ENCODE measurements at places on chromosomes 1 and 21. TPM values are rescaled to one million over a fixed set of nuclear protein-coding genes. Genes with fewer than 3 reads are reported as not detected.

Gene PWP2
- 3.1 TPM for total RNA-seq

Gene MROH9
- not detected for total RNA-seq

Gene UBASH3A
- total RNA-seq, result 0.12 TPM

Gene BCL2L15
- not detected for total RNA-seq

Gene ADCY10
- 0.35 TPM for total RNA-seq

Gene C1orf116
- 0.07 TPM for total RNA-seq

Gene PADI2
- 0.52 TPM for total RNA-seq

Gene CSRP1
- 719 TPM for total RNA-seq

DNA sequence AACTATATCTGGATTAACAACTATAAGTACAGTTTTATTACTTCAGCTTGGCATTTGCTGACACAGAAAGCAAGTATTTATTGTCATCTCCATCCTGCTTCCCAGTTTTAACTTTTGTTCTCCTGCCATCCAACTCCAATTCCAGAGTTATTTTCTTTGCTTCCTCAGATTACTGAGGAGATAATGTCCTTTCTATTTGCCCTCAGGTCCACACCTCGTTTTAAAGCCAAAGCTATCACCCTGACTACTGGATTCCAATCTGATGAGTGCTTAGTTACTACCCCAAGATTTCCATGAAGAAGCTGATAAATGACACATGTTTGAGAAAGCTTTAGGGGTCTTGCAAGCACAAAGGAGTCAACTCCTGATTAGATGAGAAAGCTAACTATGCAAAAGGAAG is 25.2 kb downstream of the ACKR1 start:
- DNase-seq, result no peak

DNA sequence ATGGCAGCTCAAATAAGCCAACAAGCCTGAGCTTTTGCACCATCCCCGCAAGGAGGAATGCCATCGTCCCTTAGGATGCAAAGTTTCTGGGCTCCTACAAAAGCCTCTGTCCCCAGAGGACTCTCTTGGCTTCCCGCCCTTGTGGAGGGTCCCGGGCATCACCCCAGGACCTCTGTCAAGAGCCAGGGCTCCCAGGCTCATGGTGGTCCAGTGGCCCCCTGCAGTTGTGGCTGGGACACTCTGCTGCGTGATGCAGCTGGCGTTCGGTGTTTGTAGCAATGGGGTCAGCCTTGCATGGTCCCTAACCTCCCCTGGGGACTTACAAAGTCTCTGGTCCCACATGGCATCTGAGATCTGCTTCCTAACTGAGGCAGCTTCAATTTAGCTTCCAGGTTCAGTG is 104.7 kb downstream of the RIPK4 start:
- no peak for DNase-seq

DNA sequence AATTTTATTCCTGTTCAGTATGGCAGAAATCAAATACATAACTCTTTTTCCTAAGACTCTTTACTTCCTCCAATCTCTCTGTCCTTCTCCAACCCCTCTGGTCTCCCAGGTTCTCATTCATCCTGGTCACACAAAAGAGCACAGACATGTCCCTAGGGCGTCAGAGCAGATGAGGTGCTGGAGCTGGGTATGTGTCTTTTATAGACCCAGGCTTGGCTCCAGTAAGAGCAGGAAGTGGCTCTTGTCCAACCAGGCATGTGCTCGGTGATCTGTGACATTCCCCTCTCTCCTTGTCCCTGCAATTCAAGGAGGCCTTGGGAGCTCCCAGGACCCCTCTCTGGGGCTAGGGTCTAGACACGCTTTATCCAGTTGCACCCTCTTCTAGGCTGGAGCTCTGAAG is 18.0 kb upstream of the LCE2D start:
- DNase-seq, result no peak

GRCh38 chr1:248739572-248740205 is 15.9 kb downstream of the LYPD8 start:
- DNase-seq, result no peak

DNA sequence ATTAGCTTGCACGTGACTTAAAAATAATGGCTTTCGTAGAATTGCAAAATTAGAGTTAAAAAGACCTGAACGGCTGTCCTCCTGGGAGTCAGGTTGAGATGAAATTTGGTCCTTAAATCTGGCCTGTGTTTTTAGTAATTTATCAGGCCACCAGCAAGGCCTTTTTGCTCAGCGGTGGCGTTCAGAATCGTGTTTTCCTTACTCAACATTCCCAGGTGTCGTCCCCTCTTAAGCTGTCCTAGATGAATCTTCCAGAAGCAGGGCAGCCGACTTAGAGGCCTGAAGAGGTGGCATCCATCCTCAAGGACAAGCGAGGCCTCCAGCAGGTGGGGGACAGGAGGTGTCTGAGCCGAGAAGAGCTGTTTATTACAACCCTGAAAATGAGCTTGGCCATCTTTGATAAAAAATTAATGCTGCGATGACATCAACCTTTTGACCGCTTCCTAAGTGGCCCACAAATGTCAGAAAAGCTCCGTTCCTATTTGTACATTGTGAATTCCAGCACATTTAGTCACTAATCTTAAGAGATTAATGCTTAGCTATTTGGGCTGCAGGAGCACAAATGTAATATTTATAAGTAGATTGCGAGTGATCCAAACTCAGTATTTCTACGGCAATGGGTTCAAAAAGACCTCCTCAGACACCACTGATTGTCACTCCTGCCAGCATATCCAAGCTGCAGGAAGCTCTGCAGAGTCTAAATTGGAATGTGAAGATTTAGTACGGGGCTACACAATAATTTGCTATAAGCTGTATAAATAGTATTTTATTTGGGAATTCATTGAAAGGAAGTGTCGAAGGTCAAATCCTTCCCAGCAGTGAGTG is 344.1 kb upstream of the VAMP3 start:
- no peak for DNase-seq

- DNase-seq, result peak; percentile 88
These were observed 4.3 kb upstream of the NADK start for GRCh38 chr1:1782399-1783221.

- no peak for DNase-seq
These were observed 12.6 kb downstream of the DR1 start for GRCh38 chr1:93358293-93358692.

- no peak for DNase-seq
These were observed 928 bp downstream of the SLC6A17 start for GRCh38 chr1:110151175-110151669.

- DNase-seq, result no peak
These were observed 15.8 kb downstream of the DISP3 start for GRCh38 chr1:11494771-11495170.

GRCh38 chr1:235532360-235532759 is 28.1 kb upstream of the B3GALNT2 start:
- no peak for DNase-seq

DNA sequence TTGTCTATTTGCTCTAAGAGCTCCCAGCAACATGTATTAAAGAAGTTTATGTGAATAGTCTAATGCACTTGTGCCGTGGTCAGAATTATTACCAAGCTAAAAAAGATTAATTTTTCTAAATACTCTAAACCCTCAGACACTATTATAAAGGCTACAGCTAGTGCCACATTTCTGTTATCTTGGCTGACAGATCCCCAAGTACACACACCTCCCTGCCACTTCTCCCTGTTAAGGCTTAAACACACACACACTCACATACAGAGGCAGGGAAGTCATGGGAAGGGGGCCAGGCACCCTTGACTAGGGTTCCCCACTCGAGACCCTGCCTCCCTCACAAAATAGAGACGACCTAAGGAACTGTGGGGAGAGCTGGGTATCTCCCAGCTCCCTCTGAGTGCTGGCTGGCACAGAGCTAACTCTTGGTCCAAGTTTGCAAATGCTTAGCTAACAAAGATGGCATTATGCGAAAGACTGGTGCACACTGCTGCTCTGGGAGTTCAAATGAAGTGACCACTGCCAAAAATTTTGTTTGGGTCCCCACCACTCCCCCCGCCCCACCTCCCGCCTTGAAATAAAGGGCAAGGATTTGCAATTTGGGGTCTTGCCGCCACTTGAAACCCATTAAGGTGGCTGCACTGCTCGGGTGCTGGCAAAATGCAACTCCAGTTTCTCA is 9.8 kb downstream of the SSBP3 start:
- no peak for DNase-seq

DNA sequence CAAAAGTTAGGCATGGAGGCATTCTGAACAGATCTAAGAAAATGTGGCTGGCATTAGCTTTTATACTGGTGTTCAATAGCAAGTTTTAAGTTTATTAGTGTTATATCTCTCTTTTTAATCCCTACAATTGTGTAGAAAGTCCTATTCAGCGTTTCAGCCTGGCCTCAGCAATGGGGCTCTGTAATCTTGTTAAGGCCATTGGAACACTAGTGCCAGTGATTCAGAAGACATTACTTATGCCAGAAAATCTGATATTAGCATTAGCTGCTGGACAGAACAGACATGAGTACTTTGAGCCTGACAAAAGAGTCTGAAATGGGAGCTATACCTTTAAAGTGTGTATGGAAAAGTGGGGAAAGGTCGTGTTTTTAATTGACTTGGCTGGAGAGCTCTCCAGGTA is 167.0 kb downstream of the NEGR1 start:
- no peak for DNase-seq

DNA sequence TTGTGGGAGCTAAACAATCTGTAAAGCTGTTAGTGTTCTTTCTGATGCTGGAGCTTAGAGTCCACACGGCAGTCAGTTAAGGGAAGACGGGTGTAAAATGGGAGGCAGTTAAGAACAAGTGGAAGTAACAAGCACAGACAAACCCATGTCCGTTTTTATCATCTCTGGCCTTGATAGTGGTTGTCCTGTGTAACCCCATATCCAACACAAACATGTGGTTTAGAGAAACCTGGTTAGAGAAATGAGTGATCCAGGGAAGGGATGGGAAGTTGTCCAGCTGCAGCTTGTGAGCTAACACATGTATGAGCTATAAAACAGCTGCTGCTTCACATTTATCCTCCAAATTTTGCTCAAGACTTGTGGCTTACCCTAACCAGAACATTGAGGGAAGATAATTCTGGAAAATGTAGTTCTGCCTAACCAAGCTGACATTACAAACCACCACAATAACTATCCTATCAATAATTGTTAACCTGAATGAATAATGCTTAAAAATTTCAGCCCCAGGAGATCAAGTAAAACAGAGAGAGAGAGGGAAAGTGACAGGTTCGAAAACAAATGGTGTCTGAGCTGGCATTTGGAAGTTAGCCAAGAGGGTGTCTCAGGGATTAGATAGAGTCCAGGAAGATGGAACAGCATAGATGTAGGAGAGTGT is 10.6 kb upstream of the C1orf162 start:
- no peak for DNase-seq

GRCh38 chr1:103529746-103530145 is 4.2 kb downstream of the RNPC3 start:
- no peak for DNase-seq

DNA sequence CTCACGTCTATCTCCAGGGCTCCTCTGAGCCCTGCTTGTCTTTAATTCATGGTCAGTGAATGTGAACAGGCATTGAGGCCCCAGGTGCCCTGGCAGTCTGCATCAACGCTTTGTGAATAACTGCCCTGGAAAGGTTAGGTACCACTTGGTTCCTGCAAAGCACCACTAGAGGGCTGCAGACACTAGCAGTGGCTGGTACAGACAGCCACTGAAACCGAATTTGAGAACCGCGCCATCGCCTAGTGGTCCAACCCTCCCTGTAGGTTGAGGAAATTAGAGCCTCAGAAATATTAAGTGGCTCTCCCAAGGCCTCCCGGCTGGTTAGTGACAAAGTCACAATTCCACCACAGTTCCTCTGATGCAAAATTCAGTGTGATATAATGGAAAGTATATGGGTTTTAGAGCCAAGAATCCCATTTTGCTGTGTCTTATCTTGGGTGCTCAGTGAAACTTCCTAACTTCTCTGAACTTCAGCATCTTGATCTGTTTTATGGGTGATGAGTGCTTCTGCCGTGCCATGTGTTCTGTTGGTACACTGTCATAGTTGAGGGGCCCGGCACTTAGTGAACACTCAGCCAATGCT is 46.2 kb upstream of the BCL9 start:
- DNase-seq, result peak; percentile 74

DNA sequence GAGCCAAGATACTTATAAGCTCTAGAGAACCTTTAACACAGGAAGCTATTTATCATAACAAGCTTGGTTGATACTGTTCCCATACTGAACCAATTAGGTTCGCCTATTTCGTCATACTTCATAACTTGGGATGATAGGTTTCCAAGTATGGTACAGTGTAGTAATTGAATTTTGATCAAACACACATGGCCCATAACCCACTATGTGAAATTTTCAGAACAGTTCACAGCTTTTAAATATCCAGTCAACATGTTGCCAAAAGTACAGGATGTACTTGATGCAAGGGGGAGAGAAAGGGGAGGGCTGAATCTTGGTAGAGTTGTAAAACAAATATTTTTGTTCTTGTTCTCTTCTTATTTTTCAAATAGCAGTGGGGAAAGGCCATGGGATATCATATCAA is 86.6 kb downstream of the TM2D1 start:
- no peak for DNase-seq

DNA sequence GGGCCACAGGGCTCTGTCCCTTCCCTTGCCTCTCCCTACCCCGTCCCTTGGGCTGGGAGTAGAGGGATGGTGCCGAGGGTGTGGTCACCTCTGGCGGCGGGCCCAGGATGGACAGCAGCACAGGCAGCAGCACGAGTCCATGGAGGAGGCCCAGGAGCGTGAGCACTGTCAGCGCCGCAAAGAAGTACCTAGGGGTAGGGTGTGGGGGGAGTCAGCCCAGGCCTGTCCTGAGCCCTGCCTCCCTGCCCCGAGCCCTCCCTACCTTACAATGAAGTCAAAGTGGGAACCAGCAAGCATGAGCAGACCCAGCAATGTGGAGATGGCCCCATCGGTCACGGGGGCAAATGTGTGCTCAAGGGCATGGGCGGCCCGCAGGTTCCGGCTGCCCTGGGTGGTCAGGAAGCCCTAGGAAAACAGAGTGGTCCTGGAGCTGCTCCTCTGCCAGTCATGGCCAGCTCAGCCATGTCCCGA is 14.7 kb downstream of the BTBD19 start:
- no peak for DNase-seq

DNA sequence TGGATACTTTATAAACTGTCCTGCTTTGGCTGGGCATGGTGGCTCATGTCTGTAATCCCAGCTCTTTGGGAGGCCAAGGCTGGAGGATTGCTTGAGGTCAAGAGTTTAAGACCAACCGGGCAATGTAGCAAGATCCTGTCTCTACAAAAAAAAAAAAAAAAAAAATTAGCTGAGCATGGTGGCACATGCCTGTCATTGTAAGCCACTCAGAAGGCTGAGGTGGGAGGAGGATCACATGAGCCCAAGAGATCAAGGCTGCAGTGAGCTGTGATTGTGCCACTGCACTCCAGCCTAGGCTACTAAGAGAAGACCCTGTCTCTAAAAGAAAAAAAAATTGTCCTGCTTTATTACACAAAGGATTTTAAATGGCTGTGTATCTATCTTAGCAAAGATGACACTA is 95.2 kb downstream of the LBR start:
- DNase-seq, result no peak

DNA sequence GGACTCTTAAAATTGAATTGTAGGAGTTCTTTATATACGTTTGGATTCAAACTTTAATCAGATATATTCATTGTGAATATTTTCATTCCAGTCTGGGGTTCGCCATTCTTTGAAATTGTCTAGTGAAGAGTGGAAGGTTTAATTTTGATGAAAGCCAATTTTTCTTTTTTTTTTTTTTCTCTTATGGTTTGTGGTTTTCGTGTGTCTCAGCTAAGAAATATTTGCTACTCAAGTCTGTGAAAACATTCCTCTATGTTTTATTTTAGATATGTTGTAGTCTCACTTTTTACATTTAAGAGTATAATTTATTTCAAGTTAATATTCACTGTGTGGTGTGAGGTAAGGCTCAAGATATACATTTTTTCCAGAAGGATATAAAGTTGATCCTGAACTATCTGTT is 220.5 kb downstream of the KCNT2 start:
- DNase-seq, result no peak
